ENCODE measurements at places on chromosomes 7 and 10.

DNA sequence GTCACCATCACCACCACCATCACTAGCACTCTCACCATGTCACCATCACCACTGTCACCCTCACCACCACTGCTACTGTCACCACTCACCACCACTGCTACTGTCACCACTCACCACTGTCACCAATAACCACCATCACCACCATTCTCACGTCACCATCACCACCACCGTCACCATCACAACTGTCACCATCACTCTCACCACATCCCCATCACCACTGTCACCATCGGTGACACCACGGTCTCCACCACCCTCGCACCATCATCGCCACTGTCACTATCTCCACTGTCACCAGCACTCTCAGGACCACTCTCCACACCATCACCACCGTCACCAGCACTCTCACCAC, 130.4 kb downstream of the MAD1L1 start:
- DNase-seq, result peak; percentile 40

DNA sequence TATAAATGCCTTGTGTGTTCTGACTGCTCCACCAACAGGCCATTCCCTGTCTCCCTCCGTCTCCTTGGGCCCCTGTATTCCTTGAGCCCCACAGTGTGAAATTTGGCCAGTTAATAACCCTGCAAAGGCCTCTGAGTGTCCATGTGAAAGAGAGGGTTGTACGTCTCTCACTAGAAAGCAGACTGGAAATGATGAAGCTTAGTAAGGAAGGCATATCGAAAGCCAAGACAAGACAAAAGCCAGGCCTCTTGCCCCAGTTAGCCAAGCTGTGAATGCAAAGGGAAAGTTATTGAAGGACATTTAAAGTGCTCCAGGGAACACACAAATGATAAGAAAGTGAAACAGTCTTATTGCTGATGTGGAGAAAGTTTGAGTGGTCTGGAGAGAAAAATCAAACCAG, 680.2 kb downstream of the SDK1 start:
- DNase-seq, result no peak

DNA sequence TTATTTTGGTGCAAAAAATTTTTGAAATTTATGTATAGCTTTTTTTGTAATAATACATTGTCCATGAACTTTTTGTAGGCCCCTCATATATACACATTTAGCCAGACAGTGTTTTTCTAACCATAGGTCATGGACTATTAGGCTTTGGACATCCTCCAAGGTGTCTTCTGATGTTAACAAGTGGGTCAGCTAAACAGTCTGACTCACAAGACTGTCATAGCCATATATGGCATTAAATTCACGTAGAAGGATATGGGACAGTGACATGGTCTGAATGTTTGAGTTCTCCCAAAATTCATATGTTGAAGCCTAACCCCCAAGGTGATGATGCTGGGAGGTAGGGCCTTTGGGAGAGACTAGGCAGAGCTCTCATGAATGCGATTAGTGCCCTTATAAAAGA, 14.0 kb upstream of the NUB1 start:
- DNase-seq, result no peak

DNA sequence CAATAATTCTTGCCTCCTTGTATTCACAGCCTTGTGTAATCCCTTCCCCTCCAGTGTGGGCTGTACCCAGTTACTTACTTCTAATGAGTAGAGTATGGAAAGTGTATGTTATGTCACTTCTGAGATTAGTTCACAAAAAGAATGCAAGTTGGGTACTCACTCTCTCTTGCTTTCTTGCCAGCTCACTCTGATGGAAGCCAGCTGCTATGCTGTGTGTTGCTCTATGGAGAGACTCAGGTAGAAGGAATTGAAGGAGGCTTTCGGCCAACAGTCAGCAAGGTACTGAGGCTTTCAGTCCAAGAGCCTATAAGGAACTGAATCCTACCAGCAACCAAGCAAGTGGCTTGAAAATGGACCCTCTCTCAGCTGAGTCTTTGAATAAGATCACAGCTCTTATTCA, 9.7 kb upstream of the BICC1 start:
- no peak for DNase-seq

Data from CD4-positive, alpha-beta T cell treated with Interleukin-21 for 1 hour (primary cell).